ENCODE measurements at places on chromosomes 5 and 9.

DNA sequence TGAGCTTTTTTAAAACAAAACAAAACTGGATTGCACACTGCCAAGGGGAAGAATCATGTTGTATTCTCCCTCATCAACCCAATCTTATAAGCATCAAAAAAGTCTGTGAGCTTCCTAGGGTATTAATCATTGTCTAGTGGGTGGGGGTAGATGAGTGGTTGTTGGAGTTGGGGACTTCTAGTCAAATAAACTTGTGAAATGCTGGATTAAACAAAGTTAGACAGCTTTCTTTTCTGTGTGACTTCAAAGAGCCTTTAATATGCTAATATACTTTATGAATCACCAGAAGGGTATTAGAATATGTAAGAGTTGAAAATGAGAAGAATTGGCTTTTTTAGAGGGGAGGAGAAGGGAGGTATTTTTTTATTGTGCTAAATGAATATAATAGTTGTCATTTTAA, 87.7 kb downstream of the GALNT10 start:
- peaks cover 17% of the 10 kb centered on the region for H3K4me1 ChIP-seq
- H3K27ac ChIP-seq = no peak overlapping the region
- no peak overlapping the region for H3K4me3 ChIP-seq
- no peak for DNase-seq

DNA sequence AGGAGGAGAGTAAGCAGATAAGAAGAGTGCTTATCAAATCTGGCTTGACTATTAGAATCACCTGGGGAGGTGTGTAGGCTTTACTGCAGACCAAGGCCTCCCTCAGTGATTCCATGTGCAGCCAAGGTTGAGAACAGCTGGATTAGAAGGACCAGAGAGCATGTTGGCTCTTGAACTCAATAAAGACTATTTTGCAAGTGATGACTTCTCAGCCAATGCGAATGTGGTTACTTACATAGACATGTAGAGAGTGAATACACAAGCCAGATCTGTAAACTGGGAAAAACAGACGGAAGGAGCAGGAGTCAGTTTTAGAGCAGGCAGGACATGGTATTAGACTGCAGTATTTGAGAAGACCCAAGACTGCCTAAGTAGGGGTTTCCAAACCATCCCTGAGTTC, 48.5 kb downstream of the MAMDC2 start:
- no peaks in the 10 kb centered on the region for H3K27me3 ChIP-seq
- peaks cover 28% of the 10 kb centered on the region for H3K4me1 ChIP-seq
- peaks cover 2% of the 10 kb centered on the region for H3K36me3 ChIP-seq
- no peak for DNase-seq

DNA sequence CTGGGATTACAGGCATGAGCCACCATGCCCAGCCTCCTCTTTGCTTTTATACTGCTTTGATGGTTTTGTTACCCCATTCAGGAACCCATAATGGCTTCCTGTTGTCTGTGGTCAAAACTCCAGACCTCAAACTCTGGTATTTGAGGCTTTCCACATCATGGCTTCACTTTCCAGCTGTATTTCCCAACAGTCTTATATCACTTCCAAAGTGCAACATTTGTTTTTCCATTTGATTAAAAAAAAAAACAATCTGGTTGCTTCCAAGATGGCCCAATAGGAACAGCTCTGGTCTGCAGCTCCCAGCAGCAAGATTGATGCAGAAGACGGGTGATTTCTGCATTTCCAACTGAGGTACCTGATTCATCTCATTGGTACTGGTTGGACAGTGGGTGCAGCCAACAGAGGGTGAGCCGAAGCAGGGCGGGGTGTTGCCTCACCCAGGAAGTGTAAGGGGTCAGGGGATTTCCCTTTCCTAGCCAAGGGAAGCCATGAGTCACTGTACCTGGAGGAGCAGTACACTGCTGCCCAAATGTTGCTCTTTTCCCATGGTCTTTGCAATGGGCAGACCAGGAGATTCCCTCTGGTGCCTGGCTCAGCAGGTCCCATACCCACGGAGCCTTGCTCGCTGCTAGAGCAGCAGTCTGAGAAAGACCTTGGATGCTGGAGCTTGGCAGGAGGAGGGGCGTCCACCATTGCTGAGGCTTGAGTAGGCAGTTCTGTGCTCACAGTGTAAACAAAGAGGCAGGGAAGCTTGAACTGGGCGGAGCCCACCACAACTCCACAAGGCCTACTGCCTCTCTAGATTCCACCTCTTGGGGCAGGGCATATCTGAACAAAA, 458.4 kb downstream of the KDM4C start:
- DNase-seq = no peak
- H3K27ac ChIP-seq = no peak overlapping the region
- peaks cover 14% of the 10 kb centered on the region for H3K27me3 ChIP-seq
- no peak overlapping the region for H3K4me3 ChIP-seq

DNA sequence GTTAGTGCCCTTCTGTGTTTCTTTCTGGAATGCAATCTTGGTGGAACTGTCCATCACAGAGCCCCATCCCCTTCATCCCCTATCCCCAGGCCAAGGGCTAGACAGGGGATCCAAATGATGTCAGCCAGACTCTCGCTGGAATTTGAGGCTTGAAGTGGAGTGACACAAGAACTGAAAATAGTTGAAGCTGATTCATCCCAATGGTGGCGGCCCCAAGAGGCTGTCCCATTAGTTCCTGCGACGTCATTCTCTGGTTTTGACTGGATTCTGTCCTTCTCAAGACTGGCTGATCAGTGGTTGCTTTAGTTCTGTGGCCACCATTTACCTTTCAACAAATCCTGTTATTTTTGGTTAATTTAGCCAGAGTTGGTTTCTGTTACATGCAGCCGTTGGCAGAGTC, 59.9 kb downstream of the SUB1 start:
- no peak for DNase-seq
- no peaks in the 10 kb centered on the region for H3K27me3 ChIP-seq

GRCh38 chr5:59206132-59206581, 623.3 kb downstream of the RAB3C start:
- no peaks in the 10 kb centered on the region for H3K4me1 ChIP-seq
- H3K27ac ChIP-seq = no peak overlapping the region
- H3K27me3 ChIP-seq = no peaks in the 10 kb centered on the region
- H3K4me3 ChIP-seq = no peak overlapping the region
- DNase-seq = no peak

GRCh38 chr9:114061292-114061691, 16.8 kb downstream of the AMBP start:
- H3K36me3 ChIP-seq = peaks cover 5% of the 10 kb centered on the region

DNA sequence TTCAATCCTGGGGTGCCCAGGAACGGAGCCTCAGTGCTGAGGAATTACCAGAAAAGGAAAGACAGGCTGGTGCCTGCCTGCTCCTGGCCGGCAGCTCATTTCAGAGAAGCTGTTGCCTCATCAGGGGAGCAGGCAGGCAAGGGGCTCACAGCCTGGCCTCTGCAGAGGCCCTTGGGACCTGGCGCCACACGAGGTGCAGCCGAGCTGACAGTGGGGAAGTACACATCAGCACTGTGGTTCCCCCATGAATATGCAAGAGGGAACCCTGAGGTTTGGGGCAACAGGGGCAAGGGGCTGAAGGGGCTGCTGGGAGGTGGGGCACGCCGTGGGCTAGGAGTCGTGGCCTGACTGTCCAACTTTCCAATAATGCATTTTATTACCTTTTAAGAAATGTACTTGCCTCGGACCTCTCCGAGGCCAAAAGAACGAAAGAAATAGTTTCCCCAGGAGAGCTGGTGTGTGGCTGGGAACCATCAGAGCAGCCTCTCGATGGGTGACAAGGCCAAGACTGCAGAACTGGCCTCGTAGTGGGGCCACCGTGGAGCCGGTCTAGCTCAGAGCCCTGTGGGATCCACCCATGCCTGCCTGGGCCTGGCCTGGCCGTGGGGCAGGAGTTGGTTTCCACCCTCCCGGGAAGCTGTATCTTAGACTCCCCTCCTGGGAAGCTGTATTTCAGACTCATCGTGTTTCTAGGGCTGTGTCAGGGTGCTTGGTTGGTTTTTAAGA, 198.6 kb downstream of the PAX5 start:
- no peaks in the 10 kb centered on the region for H3K36me3 ChIP-seq
- H3K27me3 ChIP-seq = no peaks in the 10 kb centered on the region
- H3K4me1 ChIP-seq = no peaks in the 10 kb centered on the region

DNA sequence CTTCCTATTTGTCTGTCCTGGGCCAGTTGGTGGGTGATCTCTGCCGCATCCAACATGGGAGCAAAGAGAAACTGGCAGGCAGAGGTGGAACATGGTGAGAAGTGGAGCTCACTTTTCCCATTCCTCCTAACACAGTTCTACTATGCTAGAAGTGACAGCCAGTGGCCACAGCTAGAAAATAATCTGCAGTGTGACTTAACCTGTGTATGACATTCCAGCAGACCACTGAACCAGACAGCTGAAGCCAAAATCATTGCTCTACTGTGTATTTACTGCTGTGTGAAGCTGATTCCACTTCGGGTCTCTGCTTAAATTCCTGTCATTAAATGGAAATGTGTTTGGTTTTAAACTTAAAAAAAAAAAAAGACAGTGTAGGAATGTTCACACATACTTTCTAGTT, 523.0 kb downstream of the MTRR start:
- no peaks in the 10 kb centered on the region for H3K36me3 ChIP-seq
- H3K4me3 ChIP-seq = no peak overlapping the region
- no peaks in the 10 kb centered on the region for H3K4me1 ChIP-seq
- H3K27ac ChIP-seq = no peak overlapping the region

DNA sequence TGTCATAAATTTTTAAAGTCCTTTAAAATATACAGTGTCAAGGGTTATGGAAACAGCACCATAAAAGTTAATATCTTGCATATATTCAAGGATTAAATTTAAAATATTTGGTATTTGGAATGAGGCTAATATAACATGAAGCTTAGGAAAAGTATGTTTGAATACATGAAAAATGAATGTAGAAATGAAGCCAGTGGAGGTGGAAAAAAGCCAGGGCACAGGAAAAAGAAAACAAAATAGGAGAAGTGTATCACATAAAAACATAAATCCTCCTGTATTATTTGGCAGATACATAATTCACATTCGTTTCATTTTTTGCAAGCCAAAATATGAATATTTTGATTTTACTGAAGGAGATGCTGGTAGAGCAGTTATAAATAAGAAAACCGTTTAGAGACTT, 587.0 kb upstream of the ZNF608 start:
- no peaks in the 10 kb centered on the region for H3K27me3 ChIP-seq
- no peaks in the 10 kb centered on the region for H3K36me3 ChIP-seq
- H3K4me3 ChIP-seq = no peak overlapping the region
- peaks cover 10% of the 10 kb centered on the region for H3K4me1 ChIP-seq

GRCh38 chr5:79712741-79713140, 23.1 kb downstream of the CMYA5 start:
- no peaks in the 10 kb centered on the region for H3K4me1 ChIP-seq
- H3K27ac ChIP-seq = no peak overlapping the region
- DNase-seq = no peak

- H3K27me3 ChIP-seq = no peaks in the 10 kb centered on the region
- H3K4me1 ChIP-seq = no peaks in the 10 kb centered on the region
- DNase-seq = no peak
- no peaks in the 10 kb centered on the region for H3K36me3 ChIP-seq
Measured at GRCh38 chr5:17455942-17456341, 42.1 kb upstream of the TAF11L2 start.

DNA sequence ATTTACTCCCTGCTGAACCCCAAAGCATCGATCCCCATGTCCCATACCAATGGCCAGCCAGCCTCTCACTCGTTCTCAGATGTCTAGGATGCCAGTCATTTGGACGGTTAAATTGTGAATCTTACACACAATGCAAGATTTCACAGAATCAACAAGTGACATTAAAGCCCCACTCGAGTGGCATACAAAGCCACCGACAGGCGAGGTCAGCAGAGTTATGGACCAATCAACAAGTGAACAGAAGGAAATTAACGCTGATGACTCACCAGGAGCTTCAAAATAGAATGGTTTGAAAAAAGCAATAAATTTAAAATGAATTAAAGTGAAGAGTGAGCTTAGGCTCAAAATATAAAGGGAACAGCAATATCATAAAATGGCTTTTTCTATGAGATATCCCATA, 8.2 kb upstream of the RUFY1 start:
- no peak overlapping the region for H3K27ac ChIP-seq
- no peak overlapping the region for H3K4me3 ChIP-seq
- no peak for DNase-seq
- H3K36me3 ChIP-seq = peaks cover 2% of the 10 kb centered on the region
- no peaks in the 10 kb centered on the region for H3K27me3 ChIP-seq

DNA sequence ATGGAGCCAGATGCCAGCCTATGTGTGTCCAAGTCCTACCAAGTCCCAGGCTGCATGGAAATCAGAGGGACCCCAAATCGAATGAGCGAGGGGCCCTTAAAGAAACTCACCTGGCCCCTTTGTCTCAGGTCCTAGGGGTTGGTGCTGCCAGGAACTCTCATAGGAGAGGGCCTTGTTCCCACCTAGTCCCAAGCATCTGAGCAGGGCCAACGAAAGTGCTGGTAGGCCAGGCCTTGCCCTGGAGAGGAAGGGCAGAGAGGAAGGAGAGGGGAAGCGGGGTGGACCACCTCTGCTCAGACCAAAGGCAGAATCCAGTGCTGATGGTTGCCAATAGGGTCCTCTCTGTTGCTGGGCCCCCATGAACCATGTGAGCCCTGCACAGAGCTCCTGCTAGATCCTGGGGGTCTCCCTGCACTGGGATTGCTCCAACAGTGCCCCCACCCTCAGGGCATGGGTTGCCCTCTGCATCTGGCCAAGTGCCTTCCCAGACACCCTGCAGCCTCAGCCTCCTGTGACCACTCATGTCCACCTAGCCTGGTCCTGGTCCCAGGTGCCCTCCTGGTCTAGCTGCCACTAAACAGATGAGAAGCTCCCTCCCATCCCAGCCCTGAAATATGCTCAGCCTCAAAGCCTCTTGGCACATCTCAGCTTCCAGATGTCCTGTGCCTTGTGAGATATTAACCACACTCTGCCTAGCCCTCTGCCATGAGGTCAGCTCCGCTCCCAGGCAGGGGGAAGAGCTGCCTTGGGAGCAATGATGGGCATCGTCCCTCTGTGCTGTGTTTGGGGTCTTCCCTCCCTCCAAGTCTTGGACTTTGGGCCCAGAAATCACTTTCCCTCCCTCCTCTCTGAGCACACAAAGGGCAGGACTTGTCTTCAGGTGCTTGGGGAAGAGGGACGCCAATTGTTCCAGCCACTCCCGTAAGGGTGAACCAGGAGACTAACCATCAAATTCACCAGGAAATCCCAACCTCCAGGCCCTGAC, 109.6 kb downstream of the ADAMTS2 start:
- H3K4me3 ChIP-seq = no peak overlapping the region
- H3K27me3 ChIP-seq = no peaks in the 10 kb centered on the region
- H3K4me1 ChIP-seq = no peaks in the 10 kb centered on the region
- DNase-seq = no peak

- no peak overlapping the region for H3K4me3 ChIP-seq
- H3K36me3 ChIP-seq = no peaks in the 10 kb centered on the region
- DNase-seq = peak; percentile 53
- no peaks in the 10 kb centered on the region for H3K27me3 ChIP-seq
- H3K27ac ChIP-seq = no peak overlapping the region
- H3K4me1 ChIP-seq = no peaks in the 10 kb centered on the region
Measured at GRCh38 chr5:87020099-87020934, 247.4 kb upstream of the RASA1 start.

DNA sequence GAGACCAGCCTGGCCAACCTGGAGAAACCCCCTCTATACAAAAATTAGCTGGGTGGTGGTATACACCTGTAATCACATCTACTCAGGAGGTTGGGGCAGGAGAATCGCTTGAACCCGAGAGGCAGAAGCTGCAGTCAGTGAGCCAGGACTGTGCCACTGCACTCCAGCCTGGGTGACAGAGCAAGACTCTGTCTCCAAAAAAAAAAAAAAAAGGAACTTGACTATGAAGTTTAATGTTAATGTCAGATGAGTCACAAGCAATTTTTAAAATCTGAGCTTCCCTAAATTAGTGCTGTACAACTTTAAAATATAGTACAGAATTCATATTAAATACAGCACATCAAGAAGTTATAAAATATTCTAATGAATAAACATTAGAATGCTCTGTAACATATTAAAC, 1.5 kb downstream of the MEIKIN start:
- H3K4me3 ChIP-seq = no peak overlapping the region
- no peak overlapping the region for H3K27ac ChIP-seq
- peak; percentile 20 for DNase-seq
- H3K4me1 ChIP-seq = no peaks in the 10 kb centered on the region
- H3K36me3 ChIP-seq = no peaks in the 10 kb centered on the region

Data from common myeloid progenitor, CD34-positive (primary cell).